ENCODE measurements at places on chromosomes 4 and X. TPM values are rescaled to one million over a fixed set of nuclear protein-coding genes. Genes with fewer than 3 reads are reported as not detected.

Gene CFAP47
- total RNA-seq: not detected

Gene NAT8L
- 0.13 TPM for total RNA-seq

Gene SRPX
- total RNA-seq: 500 TPM

Gene ART3
- not detected for total RNA-seq

Gene ADAM29
- not detected for total RNA-seq

Gene ARL9
- 0.07 TPM for total RNA-seq

Gene IBSP
- 1.9 TPM for total RNA-seq

Gene TMEM271
- total RNA-seq: not detected

Gene IRS4
- total RNA-seq: not detected

Gene CT45A2
- not detected for total RNA-seq

Gene RHOH
- total RNA-seq: not detected

Gene NONO
- 256 TPM for total RNA-seq

Gene EDA2R
- 10.9 TPM for total RNA-seq

Gene TMPRSS11B
- not detected for total RNA-seq

Gene GABRB1
- total RNA-seq: 0.99 TPM

Gene GPR143
- total RNA-seq: not detected

Gene TRIM60
- not detected for total RNA-seq

Gene THAP6
- 15.6 TPM for total RNA-seq

Gene EVC
- total RNA-seq: 50.0 TPM

Gene KLKB1
- total RNA-seq: 0.33 TPM

Gene MAGEB17
- not detected for total RNA-seq

Gene FOXR2
- not detected for total RNA-seq

Gene ATP8A1
- 4.6 TPM for total RNA-seq

Gene TIGD4
- 0.26 TPM for total RNA-seq

Gene NOCT
- total RNA-seq: 44.0 TPM

Gene CENPI
- 5.0 TPM for total RNA-seq

Gene SSX1
- not detected for total RNA-seq

Gene TMEM129
- total RNA-seq: 56.2 TPM

Gene ADH1A
- not detected for total RNA-seq

Gene SLC30A9
- total RNA-seq: 79.5 TPM

Gene IDH3G
- total RNA-seq: 51.0 TPM

Gene NAP1L3
- 8.3 TPM for total RNA-seq

Gene SULT1B1
- total RNA-seq: 1.5 TPM

Gene LIMCH1
- 33.4 TPM for total RNA-seq

Gene ZAR1
- total RNA-seq: not detected

Gene BEX5
- not detected for total RNA-seq

Gene PDK3
- 32.3 TPM for total RNA-seq

Gene SSX4
- total RNA-seq: not detected

Gene P2RY4
- total RNA-seq: 0.13 TPM

Gene ZCCHC18
- 0.52 TPM for total RNA-seq

Gene ABRAXAS1
- 17.8 TPM for total RNA-seq

Gene FRMPD3
- not detected for total RNA-seq

Gene TXK
- total RNA-seq: 0.26 TPM

All from smooth muscle cell of the pulmonary artery (primary cell).